ENCODE measurements at places on chromosomes 16 and 17.

- no peak for DNase-seq
Measured at GRCh38 chr17:77631307-77631706, 327.2 kb upstream of the TNRC6C start.

GRCh38 chr17:43552229-43552837 is 6.2 kb upstream of the ETV4 start:
- DNase-seq: no peak

DNA sequence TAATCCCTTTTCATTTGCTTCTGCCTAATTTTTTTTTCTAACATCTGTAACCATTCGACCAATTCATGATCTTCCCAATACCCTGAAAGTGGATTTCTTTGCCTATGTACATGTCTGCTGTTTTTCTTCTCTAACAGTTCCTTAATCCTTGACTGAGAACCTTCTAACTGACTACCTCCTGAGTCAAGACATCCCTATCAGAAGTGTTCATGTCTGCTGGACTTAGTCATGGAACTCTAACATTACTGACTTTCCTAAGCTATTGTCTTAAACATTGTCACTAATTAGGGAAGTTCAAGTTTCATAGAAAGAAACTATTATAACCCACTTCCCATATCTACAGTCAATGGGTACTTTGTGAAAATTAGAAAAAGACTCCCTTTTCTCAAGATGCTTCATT is 52.4 kb upstream of the IRX5 start:
- DNase-seq: no peak

DNA sequence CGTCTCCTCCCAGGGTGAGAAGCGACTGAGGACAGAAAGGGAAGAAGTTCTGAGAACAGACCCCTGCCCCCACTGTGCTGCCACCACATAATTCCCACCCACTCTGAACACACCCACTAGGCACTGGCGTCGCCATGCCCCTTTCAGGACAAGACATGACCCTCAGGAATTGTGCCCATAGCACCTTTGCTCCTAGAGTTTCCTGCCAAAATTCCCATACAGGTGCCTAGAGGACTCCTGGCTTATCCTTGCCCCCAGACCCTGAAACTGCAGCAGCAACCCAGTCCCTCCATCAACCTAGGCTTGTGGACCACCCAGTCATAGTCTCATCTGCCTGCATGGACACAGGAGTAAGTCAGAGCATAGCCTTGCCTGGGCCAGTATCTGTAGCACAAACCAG is 157.7 kb upstream of the ZNF267 start:
- DNase-seq: no peak

- no peak for DNase-seq
Measured at GRCh38 chr16:11245988-11246387, 10.0 kb downstream of the SOCS1 start.

DNA sequence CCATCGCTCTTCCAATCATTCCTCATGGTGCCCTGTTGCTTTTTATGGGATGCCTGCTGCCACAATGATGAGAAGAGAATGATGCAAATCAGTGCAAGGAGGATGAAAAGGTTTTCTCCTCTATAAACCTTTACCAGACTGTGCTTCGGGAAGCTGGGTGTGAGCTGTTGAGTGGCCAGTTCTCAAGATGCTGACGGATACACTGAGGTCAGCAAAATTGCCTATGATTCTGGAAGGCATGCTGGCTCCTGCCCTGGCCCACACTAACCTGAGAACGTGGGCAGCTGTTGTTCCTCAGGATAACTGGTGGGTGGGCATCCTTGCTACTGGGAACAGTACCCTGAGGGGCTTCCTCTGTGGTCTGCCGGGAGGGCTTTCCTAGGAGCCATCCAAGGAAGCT is 795 bp upstream of the PIRT start:
- no peak for DNase-seq

GRCh38 chr16:65453646-65454045 is 331.8 kb upstream of the CDH11 start:
- no peak for DNase-seq

DNA sequence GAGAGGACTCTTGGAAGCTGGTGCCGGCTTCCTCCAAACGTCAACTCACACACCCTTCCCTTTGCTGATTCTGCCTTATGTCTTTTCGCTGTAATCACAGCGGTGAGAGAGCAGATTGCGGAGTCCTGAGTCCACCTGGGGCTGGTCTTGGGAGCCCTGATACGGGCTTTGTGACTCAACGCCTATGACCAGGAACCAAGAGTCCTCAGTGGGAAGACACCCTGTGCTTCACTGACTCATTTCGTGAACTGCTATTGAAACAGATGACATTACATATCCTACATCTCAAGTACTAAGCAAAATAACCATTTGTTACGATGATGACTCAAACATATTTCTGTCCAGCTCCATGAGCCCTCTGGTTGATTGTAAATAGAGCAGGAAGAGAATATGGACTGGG is 90.7 kb upstream of the CREBBP start:
- no peak for DNase-seq

- no peak for DNase-seq
Measured at GRCh38 chr17:41065829-41066624, at the start of gene KRTAP2-4. Gene KRTAP2-4 (minus strand): TSS chr17:41065879. CDS start chr17:41065845, 34 bp downstream.

Measured in anterior cingulate cortex (tissue), 58 donors.